ENCODE measurements at places on chromosomes 6 and 20.

- DNase-seq = no peak
These were observed 43.8 kb downstream of the FUT9 start for GRCh38 chr6:96059586-96059985.

- no peak for DNase-seq
These were observed 5.9 kb downstream of the NELFE start for GRCh38 chr6:31952890-31953289.

DNA sequence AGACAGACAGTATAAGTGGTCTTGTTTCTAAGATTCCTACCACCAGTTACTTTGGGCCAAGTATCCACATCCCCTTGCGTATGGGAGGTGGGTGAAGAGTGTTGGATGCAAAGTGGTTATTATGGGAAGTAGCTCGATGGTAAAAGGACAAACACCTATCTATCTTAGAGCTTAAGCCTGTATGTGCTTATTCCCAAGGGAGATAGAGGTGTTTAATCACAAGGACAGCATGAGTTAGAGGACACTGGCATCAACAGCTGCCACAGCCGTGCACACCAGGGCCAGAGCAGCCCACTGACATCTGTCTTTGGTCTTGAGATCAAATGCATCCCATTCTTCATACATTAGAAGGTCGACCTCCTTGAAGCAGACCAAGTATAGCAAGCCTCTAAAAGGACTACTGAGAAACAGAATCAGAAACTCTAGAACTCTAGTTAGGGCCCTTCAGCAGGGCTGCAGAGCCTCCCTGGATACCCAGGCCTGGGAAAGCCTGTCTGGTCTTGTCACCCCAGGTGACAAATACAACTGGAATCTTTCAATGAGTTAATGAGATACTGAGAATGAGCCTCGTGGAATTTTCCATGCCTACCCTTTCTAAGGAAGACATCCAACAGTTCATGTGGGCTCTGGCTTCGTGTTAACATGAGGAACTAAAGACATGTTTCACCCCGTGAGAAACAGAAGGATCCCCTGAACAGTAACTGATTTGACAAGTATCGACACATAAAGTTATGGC lies 28.7 kb downstream of the TXNDC5 start:
- DNase-seq = no peak

- no peak for DNase-seq
These were observed 4.3 kb downstream of the AKAP7 start for GRCh38 chr6:131139599-131139998.

DNA sequence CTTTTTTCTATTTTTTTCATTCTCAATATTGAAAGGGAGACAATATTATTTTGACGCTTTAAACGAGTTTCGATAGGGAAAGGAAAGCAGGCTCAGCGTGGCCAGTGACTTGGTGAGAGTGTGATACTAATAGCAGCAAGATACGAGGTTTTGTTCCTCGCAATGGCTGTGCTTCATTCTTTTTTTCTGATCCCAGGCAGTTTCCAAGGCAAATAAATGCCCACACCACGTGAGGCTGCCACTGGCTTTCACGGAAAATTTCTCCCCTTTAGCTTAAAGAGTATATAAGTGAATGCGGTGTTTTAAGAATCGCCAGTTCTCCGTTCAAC lies 196.4 kb upstream of the ZNF184 start:
- DNase-seq = no peak
